ENCODE measurements at places on chromosomes 5 and 9.

GRCh38 chr5:36360307-36360706 lies 58.6 kb upstream of the RANBP3L start:
- DNase-seq = no peak

GRCh38 chr5:78377056-78377717 lies 16.8 kb downstream of the SCAMP1 start:
- DNase-seq = no peak

GRCh38 chr5:67149057-67149950 lies 47.3 kb downstream of the CD180 start:
- no peak for DNase-seq

DNA sequence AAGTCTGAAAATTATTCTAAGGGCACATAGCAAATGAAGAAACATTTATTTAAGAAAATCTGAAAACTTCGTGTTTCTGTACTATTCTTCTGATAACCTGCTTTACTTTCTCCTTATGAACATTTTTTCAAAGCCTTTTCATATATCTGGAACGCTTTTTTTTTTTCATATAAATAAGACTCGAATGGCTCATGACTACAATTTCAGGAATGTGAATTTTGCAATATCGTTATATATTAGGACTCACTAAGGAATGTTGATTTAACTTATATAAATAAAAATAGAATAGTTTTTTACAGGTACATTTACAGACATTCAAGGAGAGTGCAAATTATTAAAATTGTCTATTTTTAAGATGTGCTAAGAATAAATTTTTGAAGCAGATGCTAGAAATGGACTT lies 42.9 kb downstream of the GPBP1 start:
- no peak for DNase-seq

- DNase-seq = no peak
Observed at GRCh38 chr5:174172152-174172551, 126.6 kb downstream of the NSG2 start.

DNA sequence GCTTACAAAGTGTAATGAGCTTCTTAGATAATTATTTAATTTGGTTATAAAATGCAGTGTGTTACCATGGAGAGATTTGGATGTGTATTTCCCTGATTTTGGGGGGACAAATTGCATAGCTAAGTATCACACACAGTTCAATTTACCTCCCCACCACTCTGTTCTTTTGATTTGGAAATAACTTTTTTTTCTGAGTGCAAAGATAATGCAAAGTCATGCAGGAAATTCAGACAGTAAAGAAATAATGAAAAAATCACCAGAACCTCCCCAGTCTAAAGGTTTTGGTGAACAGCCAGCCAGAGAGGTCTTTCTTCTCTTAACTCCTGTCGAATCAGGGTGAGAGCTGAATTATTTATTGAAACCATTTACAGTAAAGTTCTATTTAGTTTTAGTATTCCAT lies 3.2 kb downstream of the ADGRV1 start:
- DNase-seq = no peak

- DNase-seq = no peak
Observed at GRCh38 chr5:150441813-150442698, 7.5 kb downstream of the RPS14 start.
